NT2/D1 (cell line): ENCODE measurements at places on chromosomes 3 and 15.
A peak's percentile ranks its signal among the peaks of the same experiment; 100 is the strongest.

DNA sequence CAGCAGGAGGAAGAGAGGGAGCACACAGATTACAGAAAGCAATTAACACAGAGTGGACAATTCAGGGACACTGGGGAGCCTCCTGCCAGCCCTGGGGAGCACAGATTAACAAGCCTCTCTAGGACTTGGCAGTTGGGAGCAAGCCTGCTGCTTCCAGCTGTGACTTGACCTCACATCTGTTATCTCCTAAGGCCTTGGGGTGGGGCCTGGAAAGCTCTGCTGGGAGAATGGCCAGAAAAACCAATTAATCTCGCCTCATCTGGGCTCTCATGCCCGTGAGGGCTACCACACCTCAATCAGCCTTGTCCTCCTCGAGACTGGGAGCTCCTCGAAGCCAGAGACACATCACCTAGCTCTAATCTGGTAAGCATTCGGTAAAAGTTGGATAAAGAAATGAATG lies 39.1 kb downstream of the SEMA5B start:
- DNase-seq, result no peak

DNA sequence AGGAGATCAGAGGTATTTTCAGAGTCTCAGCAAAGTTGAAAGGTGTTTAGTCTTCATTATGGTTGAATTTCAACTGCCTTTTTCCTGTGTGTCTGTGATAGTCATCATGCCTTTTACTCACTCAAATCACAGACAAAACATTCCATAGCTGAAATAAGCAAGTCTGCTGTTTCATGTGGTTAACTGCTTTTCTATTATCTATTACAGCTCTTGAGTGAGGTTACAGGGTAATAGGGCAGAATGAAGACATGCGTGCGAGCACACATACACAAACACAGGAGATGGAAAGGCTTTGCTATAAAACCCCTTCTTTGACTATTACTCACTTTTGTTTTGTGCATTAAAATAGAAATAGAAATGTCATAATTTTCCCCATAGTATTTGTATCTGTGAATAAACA lies 192.6 kb upstream of the RARB start:
- no peak for DNase-seq

DNA sequence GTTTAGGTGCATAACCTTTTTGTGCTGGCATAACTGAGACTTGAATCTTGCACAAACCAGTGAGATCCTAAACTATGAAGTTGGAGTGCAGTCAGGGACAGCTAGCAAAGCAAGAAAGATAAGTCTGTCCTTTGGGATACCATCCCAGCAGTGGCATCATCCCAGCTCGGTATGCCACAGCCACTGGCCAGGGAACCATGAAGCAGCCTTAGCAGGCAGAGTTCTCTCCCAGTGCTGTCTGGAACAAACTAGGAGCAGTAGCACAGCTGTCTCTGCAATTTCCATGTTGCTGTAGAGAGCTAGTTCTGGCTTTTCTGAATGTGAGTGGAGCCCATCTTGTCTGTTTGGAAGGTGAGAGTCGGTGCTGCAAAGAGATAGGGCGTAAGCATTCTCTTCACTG lies 130.3 kb downstream of the DTWD1 start:
- DNase-seq, result no peak

DNA sequence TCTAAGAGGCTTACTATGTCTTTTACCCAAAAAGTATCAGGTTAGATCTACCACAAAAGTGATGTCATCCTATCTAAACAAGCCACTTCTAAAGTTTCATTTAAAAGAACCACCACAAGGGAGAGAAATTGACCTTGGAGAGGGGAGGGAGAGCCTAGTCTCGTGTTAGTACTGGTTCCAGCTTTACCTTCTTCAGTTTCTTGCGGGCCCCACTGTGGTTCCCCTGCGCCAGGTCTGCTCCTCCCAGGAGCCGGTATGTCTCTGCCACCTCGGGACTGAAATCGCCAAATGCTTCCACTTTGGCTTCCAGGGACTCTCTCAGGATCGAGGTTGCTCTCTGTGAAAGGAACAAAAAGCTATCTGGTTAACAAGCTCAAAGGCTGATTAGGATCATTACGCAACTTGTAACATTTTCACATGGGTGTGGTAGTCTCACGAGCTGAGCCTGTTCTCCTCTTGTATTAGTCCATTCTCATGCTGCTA lies 51.1 kb downstream of the SYNM start:
- DNase-seq, result no peak

DNA sequence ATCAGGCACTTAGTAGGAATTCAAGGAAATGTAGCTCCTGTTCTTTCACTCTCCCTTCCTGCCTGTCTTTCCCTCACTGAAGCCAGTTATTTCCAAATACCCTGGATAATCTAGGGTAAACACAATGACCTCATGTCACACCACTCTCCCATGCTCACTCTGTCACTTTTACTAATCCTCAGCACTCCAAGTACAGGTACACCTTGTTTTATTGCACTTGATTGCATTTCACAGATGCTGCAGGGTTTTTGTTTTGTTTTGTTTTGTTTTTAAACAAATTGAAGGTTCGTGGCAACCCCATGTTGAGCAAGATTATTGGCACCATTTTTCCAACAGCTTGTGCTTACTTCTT lies 40.8 kb downstream of the PPM1L start:
- DNase-seq, result no peak

DNA sequence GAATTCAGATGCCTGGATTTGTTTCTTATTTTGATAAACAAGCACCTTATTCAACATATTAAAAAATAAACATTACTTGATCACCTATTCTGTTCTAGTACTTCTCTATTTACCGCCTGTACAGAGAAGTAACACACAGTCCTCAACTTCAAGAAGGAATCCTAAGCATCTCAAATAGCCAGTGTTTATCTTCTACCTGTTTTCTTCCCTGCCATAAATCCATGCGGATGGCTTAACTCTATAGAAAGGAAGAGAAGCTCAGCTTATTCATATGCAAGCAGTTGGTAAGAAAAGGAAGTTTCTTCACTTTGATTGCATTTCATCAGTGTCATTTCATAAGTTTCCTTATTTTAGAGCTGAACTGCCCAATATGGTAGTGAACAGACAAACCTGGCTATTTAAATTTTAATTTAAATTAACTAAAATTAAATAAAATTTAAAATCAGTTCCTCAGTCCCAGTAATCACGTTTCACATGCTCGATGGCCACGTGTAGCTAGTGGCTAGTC lies 210.0 kb upstream of the PEX5L start:
- DNase-seq, result no peak

GRCh38 chr3:119195911-119196310 lies 22.5 kb downstream of the UPK1B start:
- DNase-seq, result no peak

DNA sequence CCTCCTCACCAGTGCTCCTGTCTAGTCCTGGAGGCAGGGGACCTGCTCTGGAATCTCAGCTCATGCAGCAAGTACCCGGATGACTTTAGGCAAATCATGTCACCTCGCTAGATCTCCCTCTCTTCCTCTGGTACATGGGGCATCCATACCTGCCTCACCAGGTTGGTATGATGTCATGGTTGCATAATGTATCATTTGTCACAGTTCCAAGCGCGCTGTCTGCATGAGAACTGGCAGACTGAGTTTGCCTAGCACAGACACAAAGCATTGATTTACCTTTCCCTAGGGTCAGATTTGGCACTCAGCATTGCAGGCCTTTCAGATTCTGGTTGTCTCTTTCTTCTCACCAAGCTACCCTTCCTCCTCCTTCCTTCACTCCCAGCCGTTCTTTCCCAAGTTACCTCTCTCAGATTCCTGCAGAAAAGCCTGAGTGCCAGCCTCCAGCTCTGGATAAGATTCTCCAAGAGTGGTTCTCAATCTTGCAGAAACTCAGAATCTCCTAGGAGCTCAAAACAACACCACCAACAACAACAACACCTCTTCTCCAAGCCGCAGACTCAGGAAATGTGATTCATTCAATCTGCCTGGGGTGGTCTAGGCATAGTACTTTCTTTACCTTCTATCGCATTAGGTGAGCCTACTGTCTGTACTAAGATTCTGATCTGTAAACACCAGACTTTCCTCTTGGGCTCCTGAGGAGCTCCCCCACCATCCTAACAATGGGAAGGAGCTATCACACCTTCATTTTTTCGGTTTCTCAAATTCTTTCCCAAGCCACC lies 29.5 kb downstream of the FAM43A start:
- DNase-seq, result no peak

GRCh38 chr15:85772668-85773067 lies 22.1 kb downstream of the KLHL25 start:
- DNase-seq, result no peak

GRCh38 chr3:47003461-47004368 lies 24.2 kb downstream of the NBEAL2 start:
- DNase-seq, result no peak

- no peak for DNase-seq
Observed at GRCh38 chr15:59245559-59245958, 38.9 kb downstream of the LDHAL6B start.

DNA sequence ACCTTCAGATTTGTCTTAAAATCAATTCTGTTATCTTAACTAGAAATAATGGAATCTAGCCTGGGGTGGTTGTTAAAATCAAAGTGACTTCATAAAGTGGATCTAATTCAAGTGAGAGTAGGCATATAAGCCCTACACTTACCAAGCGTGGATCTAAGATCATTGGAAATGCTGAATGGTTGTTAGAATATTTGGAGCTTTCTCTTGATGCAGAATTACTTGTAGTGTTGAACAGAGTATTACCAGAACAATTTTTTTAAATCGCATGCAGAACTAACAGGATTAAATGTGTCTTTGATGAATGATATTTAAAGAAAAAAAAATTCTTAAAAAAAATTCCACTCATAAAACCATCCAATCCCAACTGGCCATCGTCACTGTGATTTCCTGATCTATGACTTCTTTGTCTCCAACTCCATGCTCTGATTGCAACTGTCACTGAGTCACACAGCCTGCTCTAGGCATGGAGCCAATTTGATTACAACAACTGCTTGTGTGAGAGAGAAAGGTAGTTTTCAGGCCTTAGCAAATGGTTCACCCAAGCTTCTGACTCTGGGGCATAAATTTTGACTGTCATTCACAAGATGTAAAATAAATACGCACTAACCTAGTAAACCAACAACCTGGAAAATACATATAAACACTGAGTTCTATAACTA lies 25.9 kb upstream of the SPRED1 start:
- no peak for DNase-seq

DNA sequence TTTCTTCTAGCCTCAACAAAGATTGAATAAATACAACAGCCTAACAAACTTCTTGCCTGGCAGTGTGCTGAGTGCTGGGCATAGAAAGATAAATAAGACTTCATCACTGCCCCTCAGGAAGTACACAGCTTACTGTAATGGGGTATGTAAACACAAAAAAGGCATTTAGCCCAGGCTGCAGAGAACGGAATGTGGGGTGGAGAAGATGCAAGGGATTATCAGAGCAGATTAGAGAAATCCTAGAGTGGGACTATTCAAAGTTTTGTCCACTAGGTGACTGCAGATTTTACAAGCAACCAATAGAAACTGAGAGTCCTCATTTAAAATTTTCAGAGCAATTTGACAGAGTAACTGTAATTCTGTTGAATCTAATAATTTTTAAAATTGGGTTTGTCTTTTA lies 35.4 kb upstream of the TSC22D2 start:
- DNase-seq, result no peak

GRCh38 chr3:104909198-104909597 lies 457.5 kb upstream of the ALCAM start:
- no peak for DNase-seq

- no peak for DNase-seq
Observed at GRCh38 chr3:151204530-151205402, 1.8 kb upstream of the GPR171 start.

GRCh38 chr3:134751831-134752230 lies 43.2 kb upstream of the EPHB1 start:
- no peak for DNase-seq

DNA sequence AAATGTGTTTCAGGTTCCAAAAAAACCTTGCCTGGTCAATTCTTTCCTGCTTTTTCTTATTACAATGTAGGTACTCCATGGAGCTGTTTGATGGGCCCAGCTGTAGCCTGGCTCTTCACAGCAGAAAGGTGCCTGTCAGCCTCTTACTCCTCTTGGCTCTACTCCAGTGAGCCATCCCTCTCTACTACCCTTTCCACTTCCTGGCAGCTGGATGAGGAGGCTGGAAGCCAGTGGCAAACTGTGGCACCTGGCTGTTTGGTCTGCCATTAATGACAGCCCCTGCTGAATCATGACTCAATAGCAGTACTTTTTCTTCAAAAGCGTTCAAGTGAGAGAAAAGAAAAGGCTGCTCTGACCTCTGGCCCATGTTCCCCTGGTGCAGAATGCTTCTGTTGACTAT lies 618.1 kb downstream of the PYDC2 start:
- no peak for DNase-seq

- DNase-seq, result no peak
Observed at GRCh38 chr3:143475981-143476380, 356.4 kb downstream of the CHST2 start.

GRCh38 chr3:194936659-194937058 lies 251.0 kb downstream of the FAM43A start:
- DNase-seq, result no peak

DNA sequence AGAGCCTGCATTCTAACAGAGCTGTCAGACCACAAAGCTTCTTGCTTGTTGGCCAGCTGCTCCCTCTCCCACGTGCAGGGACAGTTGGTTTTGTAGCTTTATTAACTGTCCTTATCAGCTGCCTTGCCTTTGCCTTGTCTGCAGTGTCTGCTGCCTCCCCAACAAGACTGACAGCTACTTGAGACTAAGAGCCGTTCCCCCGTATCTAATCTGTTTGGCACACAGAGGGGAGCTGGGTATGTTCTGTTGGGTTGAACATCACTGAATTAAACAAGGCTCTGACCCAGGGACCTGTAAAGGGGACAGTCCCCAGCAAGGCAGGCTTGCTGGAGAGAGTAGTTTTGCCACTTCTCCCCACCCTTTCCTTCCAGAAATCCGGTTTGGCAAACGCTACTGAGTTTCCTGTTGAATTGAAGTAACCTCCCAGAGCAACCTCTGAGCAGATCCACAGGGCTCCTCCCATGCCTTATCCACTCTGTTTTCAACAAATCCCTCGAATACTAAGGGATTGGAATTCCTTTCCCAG lies 116.1 kb downstream of the ANP32A start:
- peak; percentile 15 for DNase-seq
